GM23338 (cell line): ENCODE measurements at places on chromosomes 7 and 10.

- peak; percentile 90 for DNase-seq
Measured at GRCh38 chr10:7121154-7121797, 289.6 kb downstream of the SFMBT2 start.

- DNase-seq = no peak
Measured at GRCh38 chr10:131834152-131834810, 66.5 kb upstream of the PPP2R2D start.

- no peak for DNase-seq
Measured at GRCh38 chr10:3892440-3893425, 107.7 kb upstream of the KLF6 start.

DNA sequence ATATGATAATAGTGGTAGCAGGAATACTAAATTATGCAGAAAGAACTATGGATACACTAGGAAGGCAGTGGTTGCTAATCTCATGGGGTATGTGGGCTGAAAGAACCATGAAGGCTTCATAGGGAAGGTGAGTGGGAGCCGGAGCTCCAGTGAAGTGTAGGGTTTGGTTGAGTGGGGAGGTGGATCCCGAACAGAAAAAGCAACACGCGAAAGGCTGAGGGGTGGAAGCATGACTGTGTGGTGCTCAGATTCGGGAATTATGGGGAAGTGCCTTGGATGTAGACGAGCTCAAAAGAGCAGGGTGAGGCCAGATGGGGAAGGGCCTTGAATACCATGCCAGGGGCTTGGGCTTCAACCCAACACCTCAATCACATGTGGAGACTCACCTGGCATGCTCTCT, 715.1 kb downstream of the TYW1 start:
- no peak for DNase-seq

- DNase-seq = no peak
Measured at GRCh38 chr7:30479202-30480120, 877 bp upstream of the NOD1 start.

- no peak for DNase-seq
Measured at GRCh38 chr7:17654940-17655339, 285.4 kb downstream of the SNX13 start.

- no peak for DNase-seq
Measured at GRCh38 chr10:391305-391704, 256.1 kb downstream of the ZMYND11 start.

DNA sequence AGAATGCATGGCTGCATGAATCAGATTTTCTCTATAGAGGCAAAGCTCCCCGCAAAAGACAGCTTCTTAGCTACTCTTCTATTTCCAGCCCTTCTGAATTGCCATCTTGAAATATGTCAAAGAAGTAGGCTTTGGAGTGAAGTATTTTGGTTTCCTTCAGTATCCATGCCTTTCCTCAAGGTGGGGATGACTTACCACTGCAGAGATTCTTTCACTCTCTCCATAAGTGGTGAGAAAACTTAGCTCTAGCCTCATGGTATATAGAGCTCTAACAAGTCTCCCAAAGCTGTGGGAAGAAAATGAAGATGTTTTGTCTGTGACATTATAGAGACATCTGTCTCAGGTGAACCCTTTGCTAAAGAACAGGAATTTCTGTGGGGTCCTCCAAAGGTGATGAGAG, 89.6 kb upstream of the ITGB1 start:
- no peak for DNase-seq
